Stimulated activated CD8-positive, alpha-beta memory T cell treated with anti-CD3 and anti-CD28 coated beads, Interleukin-4, amount 100 ng/mL, for 4 hours (primary cell): ENCODE measurements at places on chromosomes 4 and X.

DNA sequence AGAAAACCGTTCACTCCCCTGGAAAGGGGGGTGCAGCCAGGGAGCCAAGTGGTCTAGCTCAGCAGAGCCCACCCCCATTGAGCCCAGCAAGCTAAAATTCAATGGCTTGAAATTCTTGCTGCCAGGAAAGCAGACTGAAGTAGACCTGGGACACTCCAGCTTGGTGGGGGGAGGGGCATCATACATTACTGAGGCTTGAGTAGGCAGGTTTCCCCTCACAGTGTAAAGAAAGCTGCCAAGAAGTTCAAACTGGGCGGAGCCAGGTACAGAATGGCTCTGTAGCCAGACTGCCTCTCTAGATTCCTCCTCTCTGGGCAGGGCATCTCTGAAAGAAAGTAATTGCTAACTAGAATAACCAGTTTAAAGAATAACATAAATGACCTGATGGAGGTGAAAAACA, 372.3 kb upstream of the F9 start:
- no peak for DNase-seq

- DNase-seq: no peak
These were observed 213.2 kb downstream of the CAMK2D start for GRCh38 chr4:113548303-113548702.

DNA sequence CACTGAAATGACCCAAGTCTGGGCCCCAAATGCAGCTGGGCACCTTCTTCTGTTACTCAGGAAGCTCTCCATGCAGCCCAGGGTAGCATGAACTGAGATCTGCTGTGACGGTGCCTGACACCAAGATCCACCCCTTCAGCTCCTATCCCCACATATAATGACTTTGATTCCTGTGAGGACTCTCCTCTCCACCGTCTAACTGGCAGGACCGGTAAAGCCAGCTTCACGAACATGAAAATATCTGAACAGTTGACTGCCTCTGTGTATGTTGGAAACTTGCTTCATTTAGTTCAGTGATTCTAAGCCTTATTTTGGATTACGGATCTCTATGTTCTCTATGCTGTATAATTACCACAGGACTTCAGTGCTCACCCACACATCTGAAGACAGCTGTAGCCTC, 115.5 kb upstream of the TMEM150C start:
- DNase-seq: no peak

- no peak for DNase-seq
These were observed 1.1 kb downstream of the PCSK1N start for GRCh38 chrX:48834383-48834709.

DNA sequence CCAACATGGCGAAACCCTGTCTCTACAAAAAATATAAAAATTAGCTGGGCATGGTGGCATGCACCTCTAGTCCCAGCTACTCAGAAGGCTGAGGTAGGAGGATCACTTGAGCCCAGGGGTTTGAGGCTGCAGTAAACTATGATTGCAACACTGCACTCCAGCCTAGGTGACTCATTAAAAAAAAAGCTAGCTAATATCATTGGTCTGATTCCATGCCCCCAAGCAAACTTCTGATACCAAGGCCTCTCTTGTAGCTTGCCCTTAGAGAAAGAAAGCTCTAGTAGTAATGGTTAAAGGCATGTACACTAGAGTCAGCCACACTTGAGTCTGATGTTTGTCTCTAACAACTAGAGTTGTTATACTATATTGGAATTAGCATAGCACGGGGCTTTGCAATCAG, 32.6 kb upstream of the PHF8 start:
- no peak for DNase-seq

DNA sequence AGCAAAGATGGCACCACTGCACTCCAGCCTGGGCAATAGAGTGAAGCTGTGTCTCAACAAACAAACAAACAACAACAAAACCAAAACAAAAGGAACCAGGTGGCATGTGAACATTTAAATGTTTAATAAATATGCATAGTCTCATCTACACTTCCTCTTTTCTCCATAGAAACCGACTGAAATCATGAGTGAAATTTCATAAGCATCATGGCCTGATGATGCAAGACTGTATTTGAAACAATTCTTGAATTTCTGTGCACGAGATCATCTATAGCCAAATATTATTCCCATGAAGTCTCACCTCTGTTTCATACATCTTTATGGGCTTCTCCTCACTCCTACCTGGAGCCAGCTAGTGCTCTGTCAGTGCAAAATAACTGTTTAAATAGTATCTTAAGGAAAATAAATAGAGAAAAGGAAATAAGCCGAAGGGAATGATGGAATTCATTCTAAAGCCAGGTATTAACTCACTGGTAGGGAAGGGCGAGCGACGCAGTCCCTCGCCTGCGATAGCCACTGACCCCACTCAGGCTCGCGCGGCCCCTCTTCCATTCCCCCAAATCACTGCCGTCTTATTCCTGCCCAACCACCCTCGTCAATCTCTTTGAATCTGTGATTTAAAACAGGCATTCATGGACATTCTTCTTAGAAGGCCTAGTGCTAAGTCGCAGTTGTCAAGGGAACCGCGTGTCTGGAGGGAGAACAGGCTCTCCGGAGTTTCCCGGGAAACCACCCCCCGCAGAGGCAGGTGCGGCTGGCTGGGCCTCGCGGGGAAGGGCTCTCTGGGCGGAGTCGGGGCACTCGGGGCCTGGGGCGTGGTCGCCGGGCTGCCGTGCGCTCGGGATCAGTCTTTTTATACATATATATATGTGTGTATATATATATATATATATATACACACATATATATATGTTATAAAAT, 52.4 kb upstream of the TRIM2 start:
- DNase-seq: no peak

DNA sequence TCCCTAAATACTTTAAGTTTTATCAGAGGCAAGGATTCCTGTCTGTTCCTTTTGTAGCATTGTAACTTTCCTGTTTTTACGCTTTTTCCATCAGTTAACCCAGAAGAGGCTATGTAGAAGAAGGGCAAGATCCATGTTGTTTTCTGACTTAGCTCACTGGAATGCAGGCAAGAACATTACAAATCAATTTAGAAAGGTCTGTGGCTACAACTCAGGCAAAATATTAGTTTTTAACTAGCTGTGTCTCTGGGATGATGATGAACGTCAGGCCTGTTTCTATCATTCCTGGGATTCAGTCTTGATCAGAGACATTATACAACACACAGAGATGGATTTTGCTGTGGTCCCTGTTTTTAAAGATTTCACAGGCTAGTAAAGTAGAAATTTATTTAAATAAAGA, 813.0 kb upstream of the POU3F4 start:
- no peak for DNase-seq

DNA sequence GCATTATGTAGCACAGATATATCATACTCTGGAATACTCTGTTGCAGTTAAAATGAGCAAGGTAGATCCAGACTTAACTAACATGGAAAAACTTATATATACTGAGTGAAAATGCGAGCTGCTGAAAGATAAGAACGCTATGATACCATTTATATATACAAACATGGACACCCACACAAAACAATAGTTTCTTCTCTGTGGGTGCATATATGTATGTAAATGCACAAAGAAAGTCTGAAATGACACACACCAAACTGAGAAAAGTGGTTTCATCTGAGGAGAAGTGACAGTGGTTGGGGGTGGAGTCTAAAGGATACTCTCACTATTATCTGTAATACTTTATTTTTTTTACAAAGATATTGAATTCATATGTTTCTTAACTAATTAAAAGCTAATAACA, 12.2 kb upstream of the FGF2 start:
- DNase-seq: no peak

DNA sequence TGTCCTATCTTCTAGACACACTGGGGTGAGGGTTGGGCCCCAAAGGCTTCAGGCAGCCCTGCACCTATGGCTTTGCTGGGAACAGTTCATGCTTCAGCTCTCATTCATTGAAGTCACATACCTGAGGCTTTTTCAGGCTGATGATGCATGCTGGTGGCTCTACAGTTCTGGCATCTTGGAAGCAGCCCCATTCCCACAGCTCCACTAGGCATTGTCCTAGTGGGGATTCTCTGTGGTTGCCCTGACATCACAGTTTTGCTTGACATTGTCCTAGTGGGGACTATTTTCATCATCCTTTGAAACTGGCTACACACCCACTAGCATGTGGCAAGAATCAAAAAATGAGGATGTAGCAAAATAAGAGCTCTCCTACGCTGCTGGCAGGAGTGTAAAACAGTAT, 37.7 kb upstream of the C4orf17 start:
- DNase-seq: no peak

DNA sequence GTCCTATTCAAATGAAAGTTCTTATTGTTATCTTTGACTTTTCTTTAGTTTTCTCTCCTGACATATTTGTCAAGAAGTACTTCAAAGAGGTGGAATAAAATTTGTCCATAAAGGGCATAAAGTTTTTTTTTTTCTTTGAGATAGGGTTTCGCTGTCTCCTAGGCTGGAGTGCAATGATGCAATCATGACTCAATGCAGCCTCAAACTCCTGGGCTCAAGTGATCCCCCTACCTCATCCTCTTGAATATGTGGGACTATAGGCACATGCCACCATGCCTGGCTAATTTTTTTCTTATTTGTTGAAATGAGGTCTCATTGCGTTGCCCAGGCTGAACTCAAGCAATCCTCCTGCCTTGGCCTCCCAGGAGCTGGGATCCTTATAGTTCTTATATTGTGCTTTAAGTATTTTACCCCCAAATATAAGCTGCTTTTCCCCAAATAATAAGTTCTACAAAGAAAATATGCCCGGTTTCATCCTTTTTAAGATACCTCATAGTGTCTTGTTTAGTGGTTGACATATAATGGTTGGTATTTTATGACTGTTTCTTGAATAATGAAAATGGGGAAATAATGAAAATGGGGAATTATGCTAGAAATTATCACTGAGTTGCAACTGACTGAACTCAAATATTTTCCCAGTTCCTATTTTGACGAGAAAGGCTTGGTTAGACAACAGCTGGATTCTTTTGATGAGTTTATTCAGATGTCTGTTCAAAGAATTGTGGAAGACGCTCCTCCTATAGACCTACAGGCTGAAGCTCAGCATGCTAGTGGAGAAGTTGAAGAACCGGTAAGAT, 11.6 kb downstream of the POLR2B start:
- no peak for DNase-seq

DNA sequence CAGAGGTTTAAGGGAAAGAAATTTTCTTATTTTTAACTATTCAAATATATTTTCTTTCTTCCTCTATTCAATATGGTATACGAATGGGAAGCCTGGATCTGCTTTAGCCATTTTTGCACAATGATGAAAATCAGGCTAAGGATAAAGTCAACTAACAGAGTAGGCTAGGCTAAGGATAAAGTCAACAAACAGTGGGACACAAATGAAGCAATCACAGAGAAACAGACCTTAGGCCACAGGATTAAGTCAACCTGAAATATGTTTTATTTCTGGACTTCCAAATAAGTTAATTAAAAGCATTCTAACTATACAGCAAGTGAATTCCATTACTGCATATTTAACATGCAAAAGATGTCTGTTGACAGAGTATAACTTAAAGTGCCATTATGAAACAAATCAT, 17.0 kb downstream of the DYNLT3 start:
- DNase-seq: no peak

DNA sequence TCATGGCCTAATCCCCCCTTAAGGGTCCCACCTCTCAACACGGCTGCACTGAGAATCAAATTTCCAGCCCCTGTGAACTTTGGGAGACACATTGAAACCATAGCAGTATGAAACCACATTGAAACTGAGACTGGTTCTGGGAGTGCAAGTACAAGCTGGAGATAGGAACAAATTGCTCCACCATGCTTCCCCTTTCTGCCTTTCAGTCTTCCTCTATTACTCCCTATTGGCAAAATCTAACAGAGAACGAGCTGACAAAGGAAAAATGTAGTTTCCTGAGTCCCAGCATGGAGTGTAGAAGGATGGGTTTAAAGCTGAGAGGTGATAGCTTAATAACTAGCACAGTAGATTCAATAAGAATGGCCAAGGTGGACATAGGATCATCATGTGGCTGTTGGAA, 161.7 kb upstream of the RPL34 start:
- no peak for DNase-seq

DNA sequence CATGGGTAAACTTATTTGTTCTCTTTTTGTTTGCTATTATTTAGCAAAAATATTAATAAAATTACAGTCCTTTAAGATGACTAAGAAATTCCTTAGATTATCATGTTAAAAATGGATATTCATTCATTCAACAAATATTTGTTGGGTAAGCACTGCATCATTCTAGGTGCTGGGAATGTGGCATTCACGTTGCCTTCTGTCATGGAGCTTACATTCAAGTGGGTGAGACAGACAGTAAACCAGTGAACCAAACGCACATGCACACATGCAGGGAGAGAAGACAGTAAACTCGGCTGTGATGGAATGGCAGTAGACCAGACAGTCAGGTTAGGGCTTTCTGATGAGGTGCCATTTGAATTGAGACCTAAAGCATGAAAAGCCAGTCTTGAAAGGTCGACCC, 91.8 kb downstream of the STOX2 start:
- DNase-seq: no peak

- no peak for DNase-seq
These were observed 247.1 kb upstream of the PITX2 start for GRCh38 chr4:110869862-110870572.

GRCh38 chrX:4239650-4240540, 526.4 kb upstream of the PRKX start:
- no peak for DNase-seq

DNA sequence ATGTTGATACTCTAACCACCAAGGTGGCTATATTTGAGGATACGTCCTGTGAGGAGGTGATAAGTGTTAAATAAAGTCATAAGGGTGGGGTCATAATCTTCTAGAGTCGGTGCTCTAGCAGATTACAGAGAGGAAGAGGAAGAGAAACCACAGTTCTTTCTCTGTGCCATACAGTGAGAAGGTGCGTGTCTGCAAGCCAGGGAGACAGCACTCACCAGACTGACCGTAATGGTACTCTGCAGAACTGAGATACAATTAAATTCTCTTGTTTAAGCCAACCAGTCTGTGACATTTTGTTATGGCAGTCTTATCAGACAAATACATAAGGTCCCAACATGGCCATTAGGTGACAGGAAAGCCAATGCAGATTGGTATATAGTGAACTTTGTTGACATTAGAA, 480.9 kb upstream of the IGFBP7 start:
- DNase-seq: no peak

DNA sequence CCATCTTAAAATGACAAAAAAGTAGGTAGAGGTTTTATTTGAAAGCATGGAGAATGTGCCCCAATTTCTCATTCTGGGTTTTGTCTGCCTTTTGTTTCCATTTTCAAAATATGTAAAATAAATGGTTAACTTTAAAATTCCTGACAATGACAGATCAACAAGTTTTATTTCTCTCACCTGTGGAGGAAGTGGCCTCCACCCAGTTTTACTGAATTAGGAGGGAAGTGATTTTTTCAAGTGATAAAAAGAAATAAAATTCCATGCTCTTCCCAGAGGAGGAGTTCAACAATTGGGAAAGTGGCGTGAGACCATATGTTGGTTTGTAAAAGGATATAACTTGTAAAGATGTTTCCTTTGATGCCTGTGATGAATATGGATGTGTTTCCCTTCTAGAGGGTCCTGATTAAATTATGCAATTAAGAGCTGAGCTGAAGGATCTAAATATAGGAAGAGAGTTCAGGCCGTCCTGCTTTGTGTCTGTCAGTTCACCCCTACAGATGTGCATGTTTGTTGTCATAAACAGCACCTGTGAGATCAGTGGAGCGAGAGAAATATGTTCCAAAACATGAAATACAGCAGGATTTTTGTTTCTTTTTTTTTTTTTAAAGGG, 19.5 kb downstream of the SMAD1 start:
- no peak for DNase-seq

GRCh38 chr4:21655031-21655430, 293.5 kb downstream of the KCNIP4 start:
- DNase-seq: no peak
